Ascending aorta (tissue), 2 donors: ENCODE measurements at places on chromosomes 3 and 15.
A peak's percentile ranks its signal among the peaks of the same experiment; 100 is the strongest.

GRCh38 chr3:146501752-146502151 lies 32.4 kb upstream of the PLSCR2 start:
- DNase-seq: no peak

DNA sequence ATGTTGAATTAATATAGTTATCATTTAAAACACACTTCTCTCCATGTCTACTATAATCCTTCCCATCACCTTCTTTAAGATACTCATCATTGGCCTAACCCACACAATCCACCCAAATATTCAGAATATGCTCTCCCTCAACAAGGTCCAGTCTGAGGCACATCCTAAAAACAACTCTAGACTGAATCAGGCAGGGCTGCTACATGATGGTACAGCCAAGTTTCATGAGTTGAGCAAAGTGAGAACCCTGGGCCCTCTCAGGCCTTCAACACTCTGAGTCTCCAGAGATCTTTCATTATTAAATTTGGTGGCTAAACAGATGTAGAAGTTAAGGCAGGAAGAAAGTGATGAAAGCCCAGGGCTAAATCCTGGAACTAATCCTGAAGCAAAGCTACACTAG lies 16.2 kb downstream of the ZNF148 start:
- no peak for DNase-seq

DNA sequence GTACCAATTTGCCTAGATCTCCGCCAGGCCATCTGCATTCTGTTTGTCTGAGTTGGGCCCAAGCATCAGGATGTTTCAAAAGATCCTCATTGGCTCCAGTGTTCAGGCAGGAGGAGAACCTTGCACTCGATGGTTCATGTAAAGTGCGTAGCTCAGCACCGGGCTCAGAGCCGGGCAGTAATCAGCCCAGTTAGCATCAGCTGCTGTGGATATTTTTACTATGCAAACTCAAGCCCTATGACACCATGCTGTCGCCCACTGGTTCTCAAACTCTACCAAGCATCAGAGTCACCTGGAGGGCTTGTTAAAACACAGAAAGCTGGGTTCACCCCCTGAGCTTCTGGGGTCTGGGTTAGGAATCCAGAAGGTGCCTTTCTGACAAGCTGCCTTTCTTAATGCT lies 310.8 kb downstream of the SHQ1 start:
- no peak for DNase-seq

GRCh38 chr3:77038930-77039605 lies 831 bp upstream of the ROBO2 start:
- DNase-seq: no peak

DNA sequence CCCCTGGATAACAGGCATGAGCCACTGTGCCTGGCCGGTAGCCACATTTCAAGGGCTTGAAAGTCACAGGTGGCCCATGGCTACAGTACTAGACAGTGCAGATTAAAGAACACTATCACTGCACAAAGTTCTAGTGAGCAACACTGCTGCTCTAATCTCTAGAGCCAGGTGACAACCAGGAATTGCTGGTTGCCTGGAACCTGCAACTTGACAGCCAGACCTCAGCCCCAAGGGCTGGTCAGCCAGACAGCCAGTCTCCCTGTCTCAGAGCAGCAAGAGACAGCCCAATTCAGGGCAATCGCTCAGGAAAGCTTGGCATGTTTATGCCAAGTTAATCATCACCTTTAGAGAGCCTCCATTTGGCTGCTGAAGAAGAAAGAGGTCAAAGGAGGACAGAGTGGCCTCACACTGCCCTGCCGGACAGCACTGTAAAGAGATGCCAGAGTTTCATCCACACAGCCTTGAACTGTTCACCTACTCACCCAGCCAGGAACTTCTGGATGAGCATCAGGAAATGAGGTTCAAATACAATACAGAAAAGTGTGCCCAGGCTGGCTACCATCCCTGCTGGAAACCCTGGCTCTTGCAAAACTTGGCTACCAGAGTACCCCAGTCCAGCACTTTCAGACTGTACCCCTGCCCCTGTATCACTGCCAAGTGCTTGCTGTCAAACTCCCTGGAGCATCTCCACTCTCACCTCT lies 6.0 kb downstream of the CCDC12 start:
- DNase-seq: no peak

DNA sequence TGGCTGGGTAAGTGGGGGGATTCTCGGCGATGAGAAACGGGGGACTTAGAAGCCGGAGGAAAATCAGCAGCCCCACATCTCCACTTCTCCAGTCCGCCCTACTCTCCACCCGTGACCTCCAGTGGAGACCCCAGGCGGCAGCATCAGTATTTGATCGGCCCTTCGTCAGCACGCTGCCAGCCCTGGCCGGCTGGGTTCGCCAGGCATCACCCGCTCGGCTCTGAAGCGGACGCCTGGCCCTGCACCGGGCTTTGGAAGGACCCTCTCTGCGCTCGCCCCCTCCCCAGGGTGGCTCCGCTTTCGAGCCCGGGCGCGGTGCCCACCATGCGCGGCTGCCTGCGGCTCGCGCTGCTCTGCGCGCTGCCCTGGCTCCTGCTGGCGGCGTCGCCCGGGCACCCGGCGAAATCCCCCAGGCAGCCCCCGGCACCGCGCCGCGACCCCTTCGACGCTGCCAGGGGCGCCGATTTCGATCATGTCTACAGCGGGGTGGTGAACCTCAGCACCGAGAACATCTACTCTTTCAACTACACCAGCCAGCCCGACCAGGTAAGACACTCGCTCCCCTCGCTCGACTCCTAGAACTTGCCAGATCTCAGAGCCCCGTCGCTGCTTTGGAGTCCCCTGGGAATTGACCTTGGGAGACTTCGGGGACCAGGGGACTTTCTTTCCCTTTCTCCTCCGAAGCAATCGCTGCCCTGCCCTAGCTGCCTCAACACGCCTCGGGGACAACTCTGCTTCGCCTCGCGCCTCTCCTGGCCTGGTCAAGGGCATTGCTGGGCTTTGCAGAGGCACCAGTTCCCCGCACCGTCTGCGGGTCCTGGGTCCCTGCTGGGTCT lies 561 bp downstream of the SIDT1 start:
- DNase-seq: no peak

DNA sequence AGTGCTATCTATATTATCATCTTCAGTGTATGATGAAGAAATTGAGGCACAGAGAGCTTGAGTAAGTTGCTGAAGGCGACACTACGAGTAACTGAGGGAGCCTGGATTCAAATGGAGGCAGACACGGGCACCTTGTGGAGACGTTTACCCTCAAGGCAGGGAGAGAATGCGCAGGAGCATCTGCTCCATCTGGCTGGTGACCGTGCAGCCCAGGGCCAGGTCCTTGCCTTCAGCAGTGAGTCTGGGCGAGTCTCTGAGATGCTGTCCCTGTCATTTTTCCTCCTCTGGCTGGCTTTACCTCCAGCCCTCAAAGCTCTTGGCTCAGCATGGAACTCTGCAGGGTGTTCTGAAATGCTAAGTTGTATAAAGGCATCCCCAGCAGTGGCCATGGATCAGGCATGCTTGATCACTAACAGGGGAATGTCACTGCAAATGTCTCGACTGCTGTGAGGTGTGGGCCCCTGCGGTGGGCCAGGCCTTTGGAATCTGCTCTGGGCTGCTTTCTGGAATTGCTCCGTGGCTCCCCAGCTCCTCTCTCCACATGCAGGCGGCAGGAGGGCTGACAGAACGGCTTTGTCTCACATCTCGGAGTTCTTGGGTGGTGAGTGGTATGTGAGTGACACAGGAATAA lies 19.7 kb downstream of the SPSB4 start:
- no peak for DNase-seq

DNA sequence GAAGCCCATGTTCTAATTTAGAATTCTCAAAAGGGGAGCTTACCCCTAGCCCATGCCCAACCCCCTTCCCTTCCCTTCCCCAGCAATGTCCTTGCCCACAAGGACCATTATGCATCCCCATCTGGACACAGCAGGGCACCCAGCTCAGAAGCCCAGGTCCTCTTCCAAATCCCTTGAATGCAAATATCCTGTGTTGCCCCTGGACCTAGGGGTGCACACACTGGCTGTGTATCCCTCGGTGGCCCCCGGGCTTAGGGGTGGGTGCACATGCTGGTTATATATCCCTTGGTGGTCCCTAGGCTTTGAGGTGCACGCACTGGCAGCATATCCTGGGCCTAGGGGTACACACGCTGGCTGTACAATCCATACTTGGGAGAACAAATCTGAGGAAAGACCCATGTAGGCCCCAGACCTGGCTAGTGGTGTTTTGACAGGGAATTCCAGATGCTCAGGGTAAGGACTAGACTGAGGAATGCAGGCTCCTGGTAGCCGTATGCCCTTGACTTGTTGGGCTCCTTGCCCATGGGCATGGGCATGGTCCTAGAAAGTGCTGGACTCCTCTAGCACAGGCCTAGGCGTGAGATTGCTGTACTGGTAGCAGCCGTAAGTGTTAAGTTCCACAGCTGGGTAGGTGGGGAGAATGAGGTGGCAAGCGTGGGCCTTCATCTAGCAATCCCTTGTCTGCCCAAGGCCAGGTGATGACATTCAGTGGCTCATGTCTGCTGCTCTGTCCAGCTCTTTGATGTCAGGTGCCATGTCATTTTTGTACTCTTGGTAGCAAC lies 222.4 kb downstream of the OPA1 start:
- no peak for DNase-seq

DNA sequence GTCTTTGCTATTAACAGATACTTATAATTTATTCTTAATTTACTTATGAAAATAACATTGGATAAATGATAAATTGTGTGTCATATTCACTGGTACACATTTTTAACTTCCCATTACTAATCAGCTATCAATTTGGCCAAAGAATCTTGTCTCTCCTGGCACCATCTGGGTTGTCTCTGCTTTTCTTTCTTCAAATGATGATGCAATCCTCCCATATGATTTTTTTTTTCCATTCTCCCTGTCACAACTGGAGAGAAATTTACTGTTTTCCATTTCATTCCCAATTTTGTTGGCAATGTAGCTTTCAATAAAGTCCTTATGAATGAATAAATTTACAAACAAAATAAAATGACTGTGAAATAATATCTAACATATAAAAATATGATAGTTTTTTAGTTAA lies 743.7 kb upstream of the EPHA6 start:
- DNase-seq: no peak

DNA sequence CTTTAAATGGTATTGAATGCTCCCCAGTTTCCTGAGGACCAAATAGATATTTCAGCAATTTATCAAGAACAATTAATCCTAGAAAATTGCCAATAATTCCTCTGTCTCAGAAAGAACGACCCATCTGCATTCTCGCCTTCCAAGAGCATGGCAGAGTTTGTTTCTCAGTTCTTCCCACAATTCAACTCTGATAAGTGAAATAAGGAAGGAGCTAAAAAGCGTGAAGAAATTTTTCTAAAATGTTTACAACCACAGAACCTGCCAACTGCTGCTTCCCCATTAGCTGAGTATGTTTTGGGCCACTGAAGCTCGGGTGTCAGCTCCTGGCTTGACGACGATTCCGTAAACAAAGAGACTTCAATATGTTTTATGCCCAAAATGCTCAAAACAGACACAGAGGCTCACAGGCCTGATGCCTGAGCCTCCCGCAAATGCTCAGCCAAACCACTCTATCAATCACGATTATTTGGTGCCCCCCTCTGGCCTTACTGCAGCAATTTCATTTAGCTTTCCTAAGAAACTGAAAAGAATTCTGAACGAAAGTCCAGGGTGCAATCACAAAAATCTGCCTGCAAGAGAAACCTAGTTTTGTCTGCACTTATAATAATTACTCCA lies 259.2 kb upstream of the CCDC54 start:
- no peak for DNase-seq

GRCh38 chr3:58422756-58423325 lies 10.8 kb downstream of the PDHB start:
- no peak for DNase-seq

- DNase-seq: no peak
These were observed 42.8 kb downstream of the NKIRAS1 start for GRCh38 chr3:23873941-23874340.

GRCh38 chr15:70486451-70487386 lies 276.6 kb downstream of the UACA start:
- peak; percentile 76 for DNase-seq

DNA sequence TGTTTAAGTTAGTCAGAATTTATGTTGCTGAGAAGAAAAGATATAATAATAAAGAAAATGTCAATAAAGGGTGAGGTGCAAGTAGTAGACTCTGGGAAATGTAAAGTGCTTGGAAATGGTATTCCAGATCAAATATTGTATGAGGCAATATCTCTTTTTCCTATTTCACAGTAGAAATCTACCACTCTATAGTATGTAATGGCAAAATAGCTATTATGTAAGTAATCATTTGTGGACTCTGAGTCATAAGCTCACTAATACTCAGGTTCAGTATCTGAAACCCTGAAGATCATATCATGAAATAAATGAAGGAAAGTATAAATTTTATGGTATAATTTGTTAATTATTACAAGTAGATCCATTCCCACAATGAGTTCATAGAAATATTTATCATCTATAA lies 322.1 kb downstream of the PYDC2 start:
- no peak for DNase-seq

DNA sequence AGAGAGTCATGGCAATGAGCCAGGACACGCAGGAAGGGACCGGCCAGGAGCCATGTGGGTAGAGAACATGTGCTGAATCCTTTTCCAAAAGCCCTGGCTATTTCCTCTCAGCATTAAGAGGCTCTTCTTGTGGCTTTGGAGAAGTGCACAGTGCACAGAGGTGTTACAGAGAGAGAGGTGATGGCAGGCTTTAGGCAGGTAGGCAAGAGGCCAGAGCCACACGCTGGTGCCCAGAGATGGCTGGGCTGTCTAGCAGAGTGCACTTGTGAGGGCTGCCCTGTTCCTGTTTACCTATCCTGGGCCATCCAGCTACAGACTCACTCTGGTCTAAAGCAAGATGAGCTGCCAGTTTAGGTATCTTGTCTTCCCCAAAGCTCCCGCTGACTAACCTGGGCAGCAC lies 402.6 kb downstream of the OCA2 start:
- DNase-seq: no peak

- DNase-seq: peak; percentile 65
These were observed 15.8 kb downstream of the LOXL1 start for GRCh38 chr15:73941871-73942635.

GRCh38 chr15:78241017-78241416 lies 6.7 kb upstream of the ACSBG1 start:
- no peak for DNase-seq

GRCh38 chr3:160399125-160400029 lies at the start of the genes IFT80 and SMC4:
TSS of gene IFT80 (minus strand) at chr3:160399225. CDS start at chr3:160384600, 14,625 bp downstream.
TSS of gene SMC4 (plus strand) at chr3:160399650. CDS start at chr3:160400827, 1,177 bp downstream.
- DNase-seq: peak; percentile 79

GRCh38 chr3:51139616-51140015 lies 245.5 kb upstream of the MANF start:
- DNase-seq: no peak

- DNase-seq: no peak
These were observed 199.3 kb upstream of the CMC1 start for GRCh38 chr3:28042095-28042635.

- DNase-seq: peak; percentile 58
These were observed 43.8 kb downstream of the ADAMTS7 start for GRCh38 chr15:78767331-78767951.

DNA sequence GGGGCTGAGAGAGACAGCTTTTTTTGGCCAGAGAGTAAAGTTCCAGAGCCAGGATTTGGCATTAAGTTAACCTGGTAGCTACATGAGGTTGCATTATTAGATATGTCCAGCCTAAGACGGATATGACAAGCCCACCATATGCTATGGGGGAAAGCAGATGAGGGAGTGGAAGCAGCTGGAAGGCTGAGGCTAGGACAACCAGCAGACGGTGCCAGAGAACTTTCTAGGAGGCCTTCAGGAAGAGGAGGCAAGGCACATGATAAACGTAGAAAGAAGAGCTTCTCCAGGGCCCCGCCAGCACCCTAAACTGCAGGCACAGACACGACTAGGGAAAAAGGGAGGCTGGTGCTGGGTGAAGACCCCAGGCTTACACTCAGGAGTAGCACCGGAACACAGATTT lies 87.0 kb downstream of the CTNNB1 start:
- DNase-seq: no peak
